ENCODE measurements at places on chromosomes 16 and 17.

DNA sequence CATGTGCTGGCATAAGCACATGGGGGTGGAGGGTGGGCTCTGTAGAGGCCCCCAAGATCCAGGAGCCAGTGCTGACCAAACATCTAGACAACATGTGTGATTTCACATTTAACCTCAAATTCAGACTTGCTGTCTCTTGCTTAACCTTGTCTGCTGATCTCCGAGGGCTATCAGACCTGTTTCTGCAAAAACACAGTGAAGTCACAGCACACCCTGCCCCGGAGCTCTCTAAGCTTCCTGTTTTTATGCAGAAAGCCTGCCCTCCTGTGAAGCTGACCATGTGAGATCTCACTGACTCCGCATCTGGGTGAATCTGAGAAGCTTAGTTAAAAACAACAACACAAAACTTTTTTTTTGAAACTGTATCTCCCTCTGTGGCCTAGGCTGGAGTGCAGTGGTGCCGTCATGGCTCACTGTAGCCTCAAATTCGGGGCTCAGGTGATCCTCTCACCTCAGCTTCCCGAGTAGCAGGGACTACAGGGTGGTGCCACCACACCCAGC, 6.6 kb upstream of the DPEP2 start:
- no peak for DNase-seq

DNA sequence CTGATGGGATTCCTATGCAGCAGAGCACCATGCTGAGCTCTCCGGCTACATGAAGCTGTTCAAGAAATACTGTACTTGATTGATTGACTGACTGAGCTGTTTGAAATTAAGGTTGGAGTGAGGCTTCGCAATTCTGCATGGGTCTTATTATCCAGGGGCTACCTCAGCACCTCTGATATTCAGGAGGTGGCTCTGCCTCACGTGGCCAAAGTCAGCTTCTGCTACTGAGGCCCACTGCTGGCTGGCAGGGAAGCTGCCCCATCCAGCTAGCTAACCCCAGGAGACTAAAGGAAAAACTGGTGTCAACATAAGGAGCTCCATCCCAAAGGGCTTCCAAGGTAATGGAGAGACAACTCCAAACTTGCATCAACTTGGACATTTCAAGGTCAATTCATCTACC, 66.2 kb upstream of the TRAP1 start:
- DNase-seq, result no peak

DNA sequence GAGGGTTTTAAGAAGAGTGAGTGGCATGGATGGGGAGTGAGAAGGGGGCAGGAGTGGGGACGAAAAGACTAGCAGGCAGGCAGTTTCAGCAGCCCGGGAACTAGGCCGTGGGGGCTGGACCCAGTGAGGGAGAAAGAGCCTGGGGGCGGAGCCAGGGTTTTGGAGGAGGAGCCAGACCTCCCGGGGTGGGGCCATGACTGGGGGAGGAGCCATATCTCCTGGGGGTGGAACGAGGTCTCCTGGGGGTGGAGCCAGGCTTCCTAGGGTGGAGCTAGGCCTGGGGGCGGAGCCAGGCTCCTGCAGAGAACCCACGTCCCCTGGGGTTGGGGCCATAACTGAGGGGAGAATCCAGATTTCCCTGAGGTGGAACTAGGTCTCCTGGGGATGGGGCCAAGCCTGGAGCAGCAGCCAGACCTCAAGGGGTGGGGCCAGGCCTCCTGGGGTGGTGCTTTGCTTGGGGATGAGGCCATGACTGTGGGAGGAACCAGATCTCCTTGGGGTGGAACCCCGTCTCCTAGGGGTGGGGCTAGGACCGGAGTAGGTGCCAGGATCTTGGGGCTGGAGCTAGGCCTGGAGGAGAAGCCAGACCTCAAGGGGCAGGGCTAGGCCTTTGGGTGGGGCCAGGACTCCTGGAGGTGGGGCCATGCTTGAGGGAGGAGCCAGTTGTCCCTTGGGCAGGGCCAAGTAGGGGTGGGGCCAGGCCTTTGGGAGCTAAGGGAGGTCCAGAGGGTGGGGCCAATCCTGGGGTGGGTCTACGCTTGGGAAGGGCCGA, 41.7 kb upstream of the JPH3 start:
- no peak for DNase-seq

- DNase-seq, result no peak
Observed at GRCh38 chr16:9177861-9178260, 86.4 kb downstream of the HAPSTR1 start.
